Natural killer cell (primary cell): ENCODE measurements at places on chromosomes 2 and 18. TPM values are rescaled to one million over a fixed set of nuclear protein-coding genes. Genes with fewer than 3 reads are reported as not detected.

DNA sequence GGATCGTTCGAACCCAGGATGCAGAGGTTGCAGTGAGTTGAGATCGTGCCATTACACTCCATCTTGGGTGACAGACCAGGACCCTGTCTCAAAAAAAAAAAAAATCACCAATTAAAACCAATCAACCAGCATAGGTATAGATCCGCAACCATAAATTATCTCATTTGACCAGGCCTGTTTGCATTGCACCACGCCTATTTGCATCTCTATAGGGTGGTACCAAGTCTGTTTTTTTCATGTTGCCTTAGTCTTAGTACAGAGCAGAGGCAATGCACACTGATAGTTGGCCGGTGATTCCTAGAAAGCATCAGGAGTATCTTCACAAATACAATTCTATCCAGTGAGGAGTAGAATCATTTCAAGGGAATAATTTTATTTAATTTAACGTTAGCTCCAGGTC, 9.3 kb upstream of the NPC1 start:
- H3K27ac ChIP-seq: no peak overlapping the region
- H3K27me3 ChIP-seq: no peaks in the 10 kb centered on the region
- no peak for DNase-seq
- no peaks in the 10 kb centered on the region for H3K4me1 ChIP-seq
- H3K36me3 ChIP-seq: no peaks in the 10 kb centered on the region

- H3K27me3 ChIP-seq: no peaks in the 10 kb centered on the region
- no peak overlapping the region for H3K4me3 ChIP-seq
- H3K36me3 ChIP-seq: peaks cover 70% of the 10 kb centered on the region
- no peak overlapping the region for H3K27ac ChIP-seq
Observed at GRCh38 chr18:41993151-41993550, 38.1 kb downstream of the PIK3C3 start.

GRCh38 chr2:238913931-238914647, 66.2 kb downstream of the TWIST2 start:
- no peaks in the 10 kb centered on the region for H3K4me1 ChIP-seq
- H3K4me3 ChIP-seq: no peak overlapping the region
- no peak overlapping the region for H3K27ac ChIP-seq
- H3K27me3 ChIP-seq: no peaks in the 10 kb centered on the region

The COL5A2 gene
- total RNA-seq: 0.63 TPM

The RNU2-63P gene
- 117 TPM for total RNA-seq

The AGBL5 gene
- total RNA-seq: 12.0 TPM
